ENCODE measurements at places on chromosomes 1 and 21.

DNA sequence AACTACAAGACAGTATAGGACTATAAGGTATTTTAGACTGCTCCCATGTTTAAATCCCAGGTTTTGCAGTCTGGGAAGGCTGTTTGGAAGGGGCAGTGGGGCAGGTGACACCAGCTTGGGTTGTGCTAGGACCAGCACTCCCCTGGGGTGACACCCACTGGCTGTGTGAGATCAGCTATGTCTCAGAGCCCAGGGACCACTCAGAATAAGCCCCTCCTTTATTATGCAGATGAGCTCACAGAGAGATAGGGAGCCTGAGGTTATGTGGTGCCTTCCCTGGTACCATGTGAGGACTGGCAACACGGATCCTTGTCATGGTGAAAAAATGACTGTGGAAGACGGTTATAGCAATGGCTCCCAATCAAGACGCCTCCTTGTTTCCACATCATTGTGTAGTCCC, 71.0 kb downstream of the NENF start:
- no peak for DNase-seq

DNA sequence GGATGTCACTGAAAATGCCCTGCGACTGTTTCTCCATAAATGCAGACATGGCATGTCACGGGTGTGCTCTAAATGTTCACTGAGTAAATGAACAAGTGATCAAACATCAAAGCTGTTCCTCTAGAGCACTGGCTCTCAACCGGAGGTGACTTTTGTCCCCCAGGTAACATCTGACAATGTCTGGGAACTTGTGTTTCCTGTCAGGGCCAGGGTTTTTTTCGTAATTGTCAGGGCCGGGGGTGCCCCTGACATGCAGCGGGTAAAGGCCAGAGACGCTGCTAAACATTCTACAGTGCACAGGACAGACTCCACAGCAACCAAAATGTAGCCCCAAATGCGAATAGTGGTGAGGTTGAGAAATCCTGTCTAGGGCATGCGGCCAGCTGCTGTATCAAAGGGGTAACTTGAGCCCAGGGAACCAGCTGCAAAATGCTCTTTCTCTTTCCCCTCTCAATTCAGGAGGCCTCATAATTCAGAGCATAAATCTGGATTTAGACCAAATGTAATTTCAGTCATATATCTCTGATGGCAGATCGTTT, 2.0 kb downstream of the ALDH4A1 start:
- no peak for DNase-seq

- DNase-seq: no peak
These were observed 24.7 kb downstream of the ZNF684 start for GRCh38 chr1:40556121-40556520.

DNA sequence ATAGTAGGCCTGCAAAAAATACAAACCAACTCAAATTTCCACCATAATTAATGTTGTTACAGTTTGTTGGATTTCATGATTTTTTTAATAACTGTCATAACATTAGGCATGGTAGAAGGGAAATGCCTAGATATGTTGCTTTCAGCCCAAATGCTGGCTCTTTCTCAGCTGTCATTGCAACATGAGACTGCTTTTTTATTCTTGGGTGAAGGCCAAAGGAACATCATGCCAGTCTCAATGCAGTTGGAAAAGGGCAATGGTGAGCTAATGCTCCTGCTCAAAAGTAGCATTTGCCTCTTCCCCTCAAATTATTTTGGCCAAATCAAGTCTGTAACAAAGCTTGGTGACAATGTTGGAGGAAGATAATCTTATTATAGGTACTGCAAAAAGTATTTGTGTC, 877.7 kb upstream of the PRMT6 start:
- no peak for DNase-seq

GRCh38 chr1:6854166-6854565, 68.9 kb downstream of the CAMTA1 start:
- DNase-seq: no peak

DNA sequence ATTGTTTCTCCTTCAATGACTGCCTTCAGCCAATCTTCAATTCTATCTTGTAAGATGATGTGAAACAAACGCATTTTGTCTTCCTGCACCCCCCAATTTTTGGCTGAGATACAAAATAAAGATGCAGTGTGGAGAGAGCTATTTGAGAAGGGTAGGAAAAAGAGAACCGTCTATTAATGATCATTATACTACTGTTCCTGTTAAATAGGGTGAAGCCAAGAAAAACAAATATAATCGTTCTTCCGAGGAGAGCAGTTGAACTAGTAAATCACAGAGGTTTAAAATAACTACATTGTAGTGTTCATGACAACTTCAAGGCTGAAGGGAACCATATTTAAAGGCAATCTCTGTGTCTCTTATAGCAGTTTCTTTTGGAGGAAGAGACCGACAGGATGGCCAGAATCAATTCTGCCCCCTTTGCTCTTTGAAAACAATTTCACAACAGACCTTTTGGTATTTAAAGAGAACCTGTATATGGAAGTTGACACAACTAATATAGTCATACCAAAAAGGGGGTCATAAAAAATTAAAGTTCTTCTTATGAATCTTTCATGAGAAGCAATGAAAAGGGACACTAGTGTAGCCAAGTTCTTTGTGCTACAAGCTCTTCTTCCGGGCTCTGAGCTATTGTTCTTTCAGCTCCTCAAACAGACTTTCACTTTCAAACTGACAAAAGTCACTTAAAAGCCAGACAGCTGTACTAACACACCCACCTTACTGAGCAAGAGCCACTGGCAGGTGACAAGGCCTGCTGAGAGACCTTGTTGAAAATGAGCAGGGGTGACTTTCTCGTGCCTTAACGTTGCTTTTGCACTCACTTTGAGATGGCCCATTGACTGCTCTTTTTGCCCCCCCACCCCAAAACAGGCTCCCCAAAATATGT, 30.9 kb downstream of the PROX1 start:
- no peak for DNase-seq

DNA sequence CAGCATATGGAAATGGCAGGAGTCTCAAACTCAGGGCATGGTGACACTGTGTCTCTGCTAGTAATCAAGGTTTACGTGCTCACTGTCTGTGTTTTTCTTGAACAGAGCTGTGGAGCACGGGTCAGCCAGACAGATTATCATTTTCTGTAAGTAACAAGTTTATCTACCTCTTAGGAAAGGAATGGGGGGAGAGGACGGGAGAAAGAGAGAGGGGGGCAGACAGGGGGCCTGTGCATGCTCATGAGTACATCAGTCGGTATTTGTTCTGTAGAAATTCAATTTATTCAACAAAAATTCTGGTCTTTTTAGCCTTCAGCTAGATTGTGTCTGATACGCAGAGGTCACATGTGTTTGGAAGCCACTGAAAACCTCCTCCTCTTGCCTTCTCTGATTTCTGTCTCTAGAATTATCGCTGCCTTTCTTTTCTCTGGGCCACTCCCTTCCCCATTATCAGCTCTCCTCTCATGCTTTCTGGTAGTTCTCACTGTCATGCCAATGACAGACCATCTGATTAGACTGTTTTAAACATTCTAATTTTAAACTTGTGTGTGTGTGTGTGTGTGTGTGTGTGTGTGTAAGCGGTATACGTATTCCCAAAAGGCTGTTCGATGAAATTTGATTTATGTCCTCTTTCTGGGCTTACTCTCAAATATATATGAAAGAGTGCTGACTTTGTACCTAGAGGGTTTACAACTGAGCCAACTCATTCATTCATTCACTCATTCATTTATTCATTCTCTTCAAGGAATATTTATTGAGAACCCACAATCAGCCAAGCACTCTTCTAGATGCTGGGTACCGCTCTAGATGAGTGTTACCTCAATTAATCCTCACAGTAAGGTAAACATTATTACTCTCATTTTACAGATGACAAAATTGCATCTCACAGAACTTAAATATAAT, 636.9 kb downstream of the KIF26B start:
- DNase-seq: peak; percentile 43

DNA sequence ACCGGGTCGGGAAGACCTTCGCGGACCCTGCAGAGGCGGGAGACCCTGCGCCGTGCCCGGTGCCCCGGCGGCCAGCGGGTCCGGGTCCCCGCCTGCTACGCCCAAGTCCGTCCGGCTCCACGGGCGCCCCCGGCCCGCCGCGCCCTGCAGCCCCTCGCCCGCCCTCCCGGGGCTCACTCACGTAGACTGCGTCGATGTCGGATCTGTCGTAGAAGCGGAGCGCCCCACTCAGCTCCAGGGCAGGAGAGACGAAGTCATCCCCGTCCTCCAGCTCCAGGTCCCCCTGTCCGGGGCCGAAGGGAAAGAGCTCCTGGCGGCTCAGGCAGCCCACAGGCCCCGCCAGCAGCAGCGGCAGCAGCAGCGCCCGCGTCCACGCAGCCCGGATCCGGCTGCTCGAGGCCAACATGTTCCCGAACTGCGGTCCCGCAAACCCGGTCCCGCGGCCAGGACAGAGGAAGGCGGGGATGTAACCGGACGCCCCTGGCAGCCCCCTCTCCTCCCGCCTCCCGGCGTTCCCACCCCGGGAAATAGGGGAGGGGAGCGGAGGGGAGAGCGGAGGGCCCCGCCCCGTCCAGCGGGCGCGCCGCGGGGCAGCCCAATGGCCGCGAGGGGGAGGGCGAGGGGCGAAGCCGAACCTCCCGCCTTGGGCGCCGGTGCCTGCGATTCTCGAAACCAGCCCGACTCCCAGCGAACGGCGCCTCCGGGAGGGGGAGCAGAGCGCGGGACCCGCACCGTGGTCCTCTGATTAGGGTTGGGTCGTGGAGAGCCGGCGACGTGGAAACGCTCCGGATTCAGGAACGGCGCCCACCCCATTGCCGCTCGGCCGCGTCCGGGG, at the start of gene NID1:
Gene NID1 (minus strand): TSS at position 417 of the 835 bp plus-strand sequence. CDS start 11 bp downstream, at position 406.
- DNase-seq: peak; percentile 36

DNA sequence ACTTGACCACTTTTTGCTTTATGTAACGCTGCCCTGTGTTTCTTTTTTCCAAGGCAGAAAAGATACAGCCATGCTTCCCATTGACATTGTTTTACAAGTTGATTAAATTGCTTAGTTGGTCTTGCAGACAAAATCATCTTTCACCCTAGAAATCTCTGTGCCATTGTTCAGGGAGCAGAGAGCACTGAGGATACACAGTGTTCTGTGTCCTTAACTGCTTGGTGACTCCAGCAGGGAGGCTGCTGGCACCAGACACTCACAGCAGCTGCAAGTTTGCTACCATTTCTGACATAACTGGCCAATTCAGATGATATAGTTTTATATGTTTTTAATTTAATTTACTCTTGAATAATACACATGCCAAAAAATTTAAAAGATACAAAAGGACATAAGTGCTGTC, 118.7 kb downstream of the RGS2 start:
- DNase-seq: no peak

GRCh38 chr1:67335411-67335810, 27.7 kb downstream of the IL12RB2 start:
- DNase-seq: no peak
